ENCODE measurements at places on chromosomes 16 and 17. TPM values are rescaled to one million over a fixed set of nuclear protein-coding genes. Genes with fewer than 3 reads are reported as not detected.

GRCh38 chr16:77117707-77118106 lies 73.3 kb upstream of the MON1B start:
- no peak for DNase-seq

GRCh38 chr16:53769787-53770186 lies 65.8 kb downstream of the FTO start:
- no peak for DNase-seq

- DNase-seq: no peak
Measured at GRCh38 chr17:43662413-43663141, 855 bp upstream of the MEOX1 start.

Gene SOX15
- total RNA-seq: 0.81 TPM

Gene CDH5
- 40.0 TPM for total RNA-seq

Gene HOXB4
- total RNA-seq: 11.5 TPM

- no peak for DNase-seq
Measured at GRCh38 chr16:20291208-20292206, 35.8 kb downstream of the GP2 start.

DNA sequence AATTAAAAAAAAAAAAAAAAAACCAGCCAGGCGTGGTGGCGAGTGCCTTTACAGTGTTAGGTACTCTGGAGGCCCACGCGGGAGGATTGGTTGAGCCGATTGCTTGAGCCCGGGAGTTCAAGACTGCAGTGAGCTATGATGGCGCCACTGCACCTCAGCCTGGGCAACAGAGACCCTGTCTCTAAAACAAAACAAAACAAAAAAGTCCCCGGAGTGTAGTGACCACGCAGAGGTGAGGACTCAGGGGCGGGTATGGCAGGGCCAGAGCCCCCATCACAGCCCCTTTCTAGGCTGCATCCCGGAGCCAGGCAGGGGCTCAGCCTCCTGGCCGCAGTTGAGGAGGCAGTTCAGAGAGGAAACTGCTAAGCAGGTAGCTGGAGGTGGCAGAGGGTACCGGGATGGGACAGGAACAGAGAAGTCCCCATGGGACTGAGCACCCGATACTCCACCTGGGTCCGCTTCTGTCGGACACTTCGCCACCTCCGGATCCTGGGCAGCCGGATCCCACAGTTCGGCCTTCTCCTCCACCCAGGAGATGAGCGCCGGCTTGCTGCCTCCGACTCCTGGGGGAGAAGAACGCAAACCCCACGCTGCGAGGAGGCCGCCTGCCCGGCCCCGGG lies 800 bp downstream of the ZNF747 start:
- no peak for DNase-seq

Data from thoracic aorta (tissue), 2 donors.